NCI-H1105 treated with DMSO at 0.1 percent for 48 hours (cell line): ENCODE measurements at places on chromosomes 5 and 9.

DNA sequence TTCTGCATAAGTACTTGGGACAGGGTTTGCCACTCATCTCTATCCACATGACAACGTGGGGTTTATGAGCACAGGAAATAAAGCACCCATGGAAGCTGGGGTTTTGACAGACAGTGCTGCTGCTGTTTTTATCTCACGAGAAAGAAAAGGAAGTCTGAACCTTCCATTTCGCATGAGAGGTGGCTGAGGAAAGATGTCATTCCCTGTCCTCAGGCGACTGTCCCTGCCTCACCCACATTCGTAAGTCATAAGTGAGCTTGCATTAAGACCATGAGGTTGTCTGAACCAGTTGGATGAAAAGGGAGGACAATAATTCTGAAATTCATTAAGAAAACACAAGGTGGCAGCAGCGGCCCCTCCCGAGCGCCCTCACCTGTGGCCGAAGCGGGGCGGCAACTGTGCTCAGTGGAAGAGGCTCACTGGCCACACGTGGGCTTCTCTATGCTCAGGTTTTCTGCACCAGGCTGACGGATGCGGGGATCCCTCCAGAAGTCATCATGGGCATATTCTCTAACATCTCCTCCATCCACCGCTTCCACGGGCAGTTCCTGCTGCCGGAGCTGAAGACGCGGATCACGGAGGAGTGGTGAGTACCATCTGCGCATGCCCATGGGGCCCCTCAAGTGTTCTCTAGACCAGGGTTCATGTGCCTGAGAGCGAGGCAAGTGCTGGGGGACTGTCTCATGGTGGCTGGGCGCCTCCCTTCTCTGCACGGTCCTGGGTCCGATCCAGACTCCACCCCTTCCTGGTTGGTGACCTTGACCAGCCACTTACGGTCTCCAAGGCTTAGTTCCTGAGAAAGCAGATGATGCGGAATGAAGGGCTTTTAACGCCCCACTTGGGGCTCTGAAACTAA lies 54.7 kb upstream of the SUSD3 start:
- no peak for DNase-seq

DNA sequence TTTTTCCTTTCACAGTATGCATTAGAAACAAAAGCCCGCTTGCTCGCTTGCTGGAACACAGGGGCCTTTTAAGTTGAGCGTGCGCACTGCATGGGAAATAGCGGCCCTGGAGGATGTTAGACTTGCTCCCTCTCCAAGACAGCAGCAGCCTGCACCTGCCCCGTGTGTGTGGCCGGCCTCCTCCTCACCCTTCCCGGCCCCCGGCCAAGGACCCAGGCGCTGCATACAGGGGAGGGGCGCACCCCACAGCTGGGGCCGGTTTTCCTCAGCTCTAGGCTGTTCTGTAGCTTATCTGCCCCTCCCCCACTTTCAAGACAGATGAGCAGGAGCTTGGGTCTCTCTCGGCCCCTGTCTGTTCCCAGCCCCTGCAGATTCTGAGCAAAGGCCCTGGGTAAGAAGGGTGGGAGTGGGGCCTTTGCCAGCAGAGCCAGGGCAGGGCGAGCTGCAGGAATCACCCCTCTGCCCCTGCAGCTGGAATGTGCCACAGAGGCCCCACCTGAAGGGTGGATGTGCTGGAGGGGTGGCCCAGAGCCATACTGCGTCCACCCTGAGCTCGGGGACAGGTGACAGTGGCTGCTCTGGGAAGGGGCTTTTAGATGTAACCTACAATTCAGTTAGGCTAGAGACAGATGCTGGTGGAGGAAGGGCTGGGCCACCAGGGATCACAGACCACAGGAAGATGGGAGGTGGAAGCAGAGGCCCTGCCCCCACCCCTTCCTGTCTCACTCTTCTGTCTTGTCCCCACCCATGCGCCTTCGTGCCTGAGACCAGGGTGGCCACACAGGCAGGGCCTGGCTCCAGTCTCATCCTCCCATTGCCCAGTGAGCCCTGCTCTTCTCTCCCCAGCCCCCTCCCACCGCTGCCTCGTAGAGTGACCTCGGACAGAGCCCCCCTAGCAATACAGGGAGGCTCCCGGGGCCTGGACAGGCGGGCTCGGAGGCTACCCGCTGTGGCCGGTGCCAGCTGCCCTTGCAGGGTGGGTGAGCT lies 132.4 kb downstream of the DAB2IP start:
- no peak for DNase-seq

GRCh38 chr9:35341585-35341984 lies 148.3 kb upstream of the RUSC2 start:
- no peak for DNase-seq

DNA sequence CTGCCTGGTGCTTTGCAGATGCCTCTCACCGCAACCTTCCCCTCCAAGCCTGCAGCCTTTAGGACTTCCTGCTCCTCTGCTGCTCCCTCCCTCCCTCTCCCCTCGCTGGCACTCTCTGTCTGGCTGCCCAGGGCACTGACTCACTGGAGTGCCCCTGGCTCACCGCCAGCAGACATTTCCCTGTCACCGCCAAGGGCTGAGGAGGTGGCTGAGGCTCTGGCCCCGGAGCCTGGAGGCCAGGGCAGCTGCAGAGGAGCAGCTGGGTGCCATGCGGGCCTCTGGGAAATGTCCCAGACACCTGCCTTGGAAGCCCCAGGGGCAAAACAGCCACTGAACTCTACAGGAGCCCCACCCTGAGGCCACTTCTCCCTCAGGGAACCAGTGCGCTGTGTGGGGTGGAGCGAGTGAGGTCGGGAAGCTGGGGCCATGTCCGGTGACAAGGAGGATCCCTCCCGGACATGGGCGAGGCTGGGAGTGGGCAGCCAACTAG lies 53.4 kb downstream of the TENT4A start:
- peak; percentile 98 for DNase-seq

DNA sequence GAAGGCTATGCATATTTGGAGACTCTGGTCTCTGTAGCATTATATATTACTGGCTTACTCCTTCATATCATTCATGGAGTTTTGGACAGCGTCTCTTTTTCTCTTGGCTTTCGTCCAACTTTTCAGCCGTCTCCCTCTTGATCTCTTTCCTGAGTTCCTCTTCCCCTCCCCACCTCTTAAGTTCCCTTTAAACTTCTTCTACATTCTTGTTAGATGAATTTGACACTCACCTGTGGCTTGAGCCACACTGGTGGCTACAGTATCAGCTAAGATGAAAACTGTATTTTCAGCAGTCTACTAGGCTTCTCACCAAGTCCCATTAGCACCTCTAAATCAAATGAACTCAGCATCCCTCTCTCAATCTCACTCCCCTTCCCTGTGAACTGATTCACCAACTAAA lies 128.1 kb downstream of the STARD4 start:
- DNase-seq, result peak; percentile 29

DNA sequence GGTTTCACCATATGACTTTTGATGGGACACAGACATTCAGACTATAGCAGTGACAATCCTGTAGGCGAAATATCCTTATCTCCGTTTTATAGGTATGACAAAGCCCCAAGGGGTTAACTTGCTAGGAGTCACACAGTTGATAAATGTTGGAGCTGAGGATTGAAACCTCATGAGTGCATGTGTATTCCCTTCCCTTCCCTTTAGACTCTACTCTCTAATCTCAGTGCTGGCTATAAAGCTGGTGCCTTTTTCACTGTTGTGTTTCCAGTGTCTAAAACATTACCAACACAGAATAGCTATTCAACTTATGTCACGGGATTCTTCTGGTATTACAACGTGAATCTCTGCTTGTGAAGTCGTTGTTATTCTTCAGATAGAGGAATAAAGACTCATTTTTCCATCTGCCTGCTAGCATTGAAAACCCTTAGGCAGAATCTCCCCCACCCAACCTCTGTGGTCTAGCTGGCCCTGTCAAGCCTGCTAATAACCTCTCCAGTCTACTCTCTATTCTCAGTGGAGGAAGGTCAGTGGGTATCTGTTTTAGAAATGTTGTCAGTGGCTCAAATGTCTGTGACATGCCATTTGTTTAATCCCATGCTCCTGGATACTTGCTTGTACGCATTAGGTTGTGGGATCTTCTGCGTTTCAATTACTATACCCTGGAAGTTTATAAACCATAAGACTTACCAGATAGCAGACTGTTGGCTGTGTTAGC lies 121.2 kb downstream of the TLE4 start:
- DNase-seq, result no peak

- DNase-seq, result no peak
Measured at GRCh38 chr5:13993926-13994325, 49.4 kb upstream of the DNAH5 start.

- no peak for DNase-seq
Measured at GRCh38 chr5:157955541-157956172, 96.7 kb upstream of the CLINT1 start.

- no peak for DNase-seq
Measured at GRCh38 chr5:88390481-88390880, 121.8 kb upstream of the TMEM161B start.

DNA sequence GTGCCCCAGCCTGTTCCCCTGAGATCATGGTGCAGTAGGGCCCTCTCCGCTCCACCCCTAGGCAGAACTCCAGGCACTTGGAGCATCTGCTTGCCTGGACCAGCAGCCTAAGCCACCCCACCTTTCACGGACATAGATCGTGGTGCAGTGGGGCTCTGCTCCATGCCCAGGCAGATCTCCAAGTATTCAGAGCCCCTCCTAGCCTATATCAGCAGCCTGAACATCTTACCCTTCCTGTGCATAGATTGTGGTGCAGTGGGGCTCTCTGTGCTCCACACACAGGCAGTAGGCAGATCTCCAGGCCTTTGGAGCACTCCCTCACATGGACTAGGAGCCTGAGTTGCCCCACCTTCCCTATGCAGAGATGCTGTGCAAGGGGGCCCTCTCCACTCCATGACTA lies 103.0 kb downstream of the GLIS3 start:
- DNase-seq, result no peak

GRCh38 chr5:123755653-123756317 lies 243.8 kb downstream of the CSNK1G3 start:
- DNase-seq, result no peak

DNA sequence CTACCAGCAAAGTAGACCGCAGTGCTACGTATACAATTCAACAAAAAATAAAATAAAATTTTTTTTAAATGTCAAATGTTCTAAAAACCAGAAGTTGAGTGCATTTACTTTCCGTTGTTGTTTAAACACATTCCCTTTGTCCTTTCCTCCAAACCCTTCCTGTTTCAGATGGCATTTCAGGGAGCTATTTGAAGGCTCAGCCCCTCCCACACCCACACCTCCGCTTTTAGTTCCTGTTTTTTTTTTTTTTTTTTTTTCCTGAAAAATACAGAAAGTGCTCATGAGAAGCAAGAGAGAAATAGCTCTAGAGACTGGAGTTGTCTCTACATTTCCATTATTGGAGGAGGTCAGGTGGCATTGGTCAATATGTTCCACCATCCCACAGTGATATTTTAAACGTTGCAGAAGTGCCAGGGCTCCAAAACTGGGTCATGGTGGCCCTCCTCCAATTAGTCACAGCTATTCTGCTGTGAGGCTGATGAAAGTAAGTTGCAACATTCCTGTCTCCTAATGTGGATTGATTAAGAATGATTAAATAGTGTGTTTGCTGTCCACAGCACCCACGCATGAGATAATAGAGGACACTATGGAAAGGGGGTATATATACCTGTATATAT lies 106.9 kb downstream of the GABRG2 start:
- DNase-seq, result no peak

DNA sequence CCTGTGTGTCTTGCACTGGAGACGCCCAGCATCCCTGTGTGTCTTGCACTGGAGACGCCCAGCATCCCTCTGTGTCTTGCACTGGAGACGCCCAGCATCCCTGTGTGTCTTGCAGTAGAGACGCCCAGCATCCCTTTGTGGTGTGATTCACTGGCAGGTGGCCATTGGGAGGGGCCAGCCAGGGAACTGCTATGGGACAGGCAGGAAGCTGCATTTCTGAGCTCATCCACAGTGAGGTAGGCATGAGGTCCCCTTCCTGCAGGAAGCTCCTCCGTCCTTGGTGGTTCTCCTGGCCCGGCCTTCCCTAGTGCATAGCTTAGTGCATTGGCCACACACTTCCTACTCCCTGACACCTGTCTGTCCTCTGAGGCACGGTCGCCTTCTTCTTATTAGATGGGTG lies 43.5 kb downstream of the IRX1 start:
- no peak for DNase-seq

GRCh38 chr5:34998058-34998789 lies 49.5 kb downstream of the AGXT2 start:
- DNase-seq, result no peak

- no peak for DNase-seq
Measured at GRCh38 chr5:137155261-137156000, 343.7 kb downstream of the SPOCK1 start.

- no peak for DNase-seq
Measured at GRCh38 chr9:14104496-14104895, 209.4 kb downstream of the NFIB start.

- DNase-seq, result no peak
Measured at GRCh38 chr5:1285141-1285540, 9.7 kb downstream of the TERT start.

DNA sequence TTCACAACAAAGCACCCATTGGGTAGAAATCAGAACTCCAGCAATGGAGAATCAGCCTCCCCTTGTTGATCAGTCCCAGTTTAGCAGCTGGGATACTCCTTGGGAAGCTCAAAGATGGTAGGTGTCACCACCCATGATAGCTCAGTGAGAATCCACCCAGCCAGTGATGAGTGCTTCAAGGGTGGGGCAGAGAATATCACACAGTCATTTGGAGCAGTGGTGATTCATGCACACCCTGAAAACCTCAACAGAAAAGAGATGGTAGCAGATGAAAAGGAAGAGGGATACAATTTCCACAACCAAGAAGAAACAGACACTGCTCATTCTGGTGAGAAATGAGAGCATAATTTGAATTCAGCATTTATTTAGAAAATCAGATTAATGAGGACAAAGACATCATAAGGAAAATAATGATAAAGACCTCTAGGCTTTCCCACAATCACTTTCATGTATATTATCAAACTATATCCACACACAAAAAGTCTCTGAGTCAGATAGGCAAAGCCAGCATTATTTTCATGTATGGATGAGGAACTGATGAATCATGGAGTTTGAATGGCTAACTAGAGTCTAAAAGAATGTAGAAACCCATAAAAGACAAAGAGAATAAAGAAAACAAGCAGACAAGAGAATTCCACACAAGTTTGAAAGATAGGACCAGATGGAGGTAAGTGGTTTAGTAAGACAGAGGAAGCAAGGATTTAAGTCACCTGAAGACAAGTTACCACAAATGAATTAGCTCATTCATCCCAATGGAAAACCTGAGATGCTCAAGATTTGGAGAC lies 82.9 kb downstream of the FEM1C start:
- no peak for DNase-seq

GRCh38 chr9:33178972-33179697 lies 12.0 kb upstream of the B4GALT1 start:
- DNase-seq, result no peak

DNA sequence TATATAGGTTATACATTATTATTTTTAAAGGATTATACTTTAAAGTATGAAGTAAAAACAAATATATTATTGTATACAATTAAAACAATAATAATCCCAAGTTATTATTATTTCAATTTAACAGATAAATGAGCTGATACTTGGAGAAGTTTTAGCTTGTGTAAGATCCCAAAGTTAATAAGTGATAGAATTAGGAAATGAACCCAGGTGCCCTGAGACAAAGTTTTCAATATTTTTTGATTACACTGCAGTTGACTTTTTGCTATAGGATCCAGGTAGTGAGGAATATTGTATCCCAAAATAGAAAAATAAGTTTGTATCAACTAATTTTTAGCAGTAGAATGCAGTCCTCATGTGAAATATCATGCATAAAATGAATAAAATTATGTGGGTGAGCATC lies 543.2 kb upstream of the ZNF608 start:
- DNase-seq, result no peak
